Activated T-helper 1 cell treated with anti-CD3 and anti-CD28 coated beads, Interleukin-12 subunit alpha, Interleukin-12 subunit beta, Interleukin-2, Interleukin-4 antibody, amounts not matched to agents 30 ng/mL and 10 ng/mL and 1 ng/mL, durations not matched to agents 14 hours and 24 hours and 36 hours (primary cell): ENCODE measurements at places on chromosomes 3 and 15. TPM values are rescaled to one million over a fixed set of nuclear protein-coding genes. Genes with fewer than 3 reads are reported as not detected.

- peaks cover 38% of the 10 kb centered on the region for H3K27me3 ChIP-seq
- peak overlapping the region; percentile 96 for H3K4me3 ChIP-seq
- peak overlapping the region; percentile 54 for H3K27ac ChIP-seq
- peaks cover 3% of the 10 kb centered on the region for H3K36me3 ChIP-seq
- no peak for DNase-seq
Measured at GRCh38 chr15:69161079-69161877, 843 bp downstream of the GLCE start.

DNA sequence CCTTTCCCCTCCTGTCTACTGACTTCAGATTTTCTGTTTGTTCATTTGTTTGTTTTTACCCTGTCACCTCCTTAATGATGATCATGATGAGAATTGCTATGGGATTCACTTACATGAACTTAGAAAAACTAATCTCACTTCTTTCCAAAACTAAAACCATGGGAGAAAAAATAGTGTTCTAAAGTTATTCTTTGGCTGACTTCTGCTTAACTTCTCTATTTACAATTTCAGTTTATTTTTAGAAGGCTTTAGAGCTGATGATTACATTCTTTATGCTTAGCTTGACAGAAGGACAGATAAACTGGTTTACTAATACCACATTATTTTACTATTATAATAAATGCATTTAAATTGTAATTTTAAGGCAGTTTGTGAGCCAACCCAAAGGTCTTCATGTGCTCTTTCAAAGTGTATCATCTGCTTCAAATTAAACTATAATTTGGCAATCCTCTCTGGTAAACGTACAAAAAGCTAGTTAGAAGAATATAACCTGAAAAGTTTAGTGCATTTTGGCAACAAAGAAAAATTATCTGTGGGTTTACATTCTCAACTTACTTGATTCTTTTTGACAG lies 676.8 kb upstream of the UBE2E2 start:
- H3K27me3 ChIP-seq, result no peaks in the 10 kb centered on the region
- H3K27ac ChIP-seq, result no peak overlapping the region
- no peaks in the 10 kb centered on the region for H3K4me1 ChIP-seq
- no peak overlapping the region for H3K4me3 ChIP-seq
- DNase-seq, result no peak
- no peaks in the 10 kb centered on the region for H3K36me3 ChIP-seq

DNA sequence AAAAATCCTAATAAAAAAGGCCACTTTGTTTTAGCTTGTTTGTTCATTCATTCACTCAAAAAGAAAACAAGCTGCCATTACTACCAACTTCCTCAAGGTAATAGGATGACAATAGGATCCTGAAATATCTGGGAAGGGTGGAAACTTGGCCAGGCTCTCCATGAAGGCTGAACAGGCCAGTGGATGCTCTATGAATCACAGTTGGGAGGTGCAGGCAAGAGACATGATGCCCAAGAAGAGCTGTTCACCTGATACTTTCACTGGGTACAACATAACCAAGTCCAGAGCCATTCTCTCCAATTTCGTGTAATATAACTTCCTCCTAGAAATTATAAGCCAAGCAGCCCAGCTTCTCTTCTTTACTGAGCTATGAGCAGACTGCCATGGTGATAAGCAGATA lies 37.3 kb downstream of the NMNAT3 start:
- no peak overlapping the region for H3K4me3 ChIP-seq
- no peaks in the 10 kb centered on the region for H3K27me3 ChIP-seq
- peaks cover 20% of the 10 kb centered on the region for H3K4me1 ChIP-seq
- no peak overlapping the region for H3K27ac ChIP-seq
- no peaks in the 10 kb centered on the region for H3K36me3 ChIP-seq

- H3K4me1 ChIP-seq, result peaks cover 30% of the 10 kb centered on the region
- DNase-seq, result no peak
- no peak overlapping the region for H3K27ac ChIP-seq
- H3K27me3 ChIP-seq, result peaks cover 2% of the 10 kb centered on the region
- H3K36me3 ChIP-seq, result no peaks in the 10 kb centered on the region
- H3K4me3 ChIP-seq, result no peak overlapping the region
Measured at GRCh38 chr15:100109486-100110035, 232.2 kb downstream of the ADAMTS17 start.

DNA sequence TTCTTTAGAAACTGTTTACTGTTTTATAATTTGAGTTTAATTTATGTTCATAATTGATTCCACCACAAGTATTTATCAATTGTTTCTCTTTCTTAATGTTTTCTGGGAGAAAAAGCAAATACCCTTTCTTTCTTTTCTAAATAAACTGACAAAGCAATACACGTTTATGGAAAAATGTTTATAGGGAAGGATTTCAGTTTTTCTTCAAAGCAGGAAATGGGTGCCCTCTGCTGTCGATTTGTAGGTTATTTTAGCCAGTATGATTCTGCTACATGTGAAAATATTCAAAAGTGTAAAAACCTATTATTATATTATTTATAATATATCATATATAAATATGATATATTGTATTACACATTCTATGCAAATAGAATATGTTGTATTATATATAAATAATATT lies 921.0 kb upstream of the ROBO1 start:
- no peak overlapping the region for H3K27ac ChIP-seq
- no peaks in the 10 kb centered on the region for H3K27me3 ChIP-seq
- no peaks in the 10 kb centered on the region for H3K36me3 ChIP-seq
- no peaks in the 10 kb centered on the region for H3K4me1 ChIP-seq
- DNase-seq, result no peak
- no peak overlapping the region for H3K4me3 ChIP-seq

- H3K36me3 ChIP-seq, result peaks cover 55% of the 10 kb centered on the region
- peaks cover 52% of the 10 kb centered on the region for H3K4me1 ChIP-seq
- no peaks in the 10 kb centered on the region for H3K27me3 ChIP-seq
- H3K4me3 ChIP-seq, result peak overlapping the region; percentile 71
- peak; percentile 2 for DNase-seq
- peak overlapping the region; percentile 84 for H3K27ac ChIP-seq
Measured at GRCh38 chr15:90749754-90750153, 32.6 kb downstream of the BLM start.

GRCh38 chr3:53482227-53482626 lies 12.2 kb upstream of the CACNA1D start:
- peaks cover 17% of the 10 kb centered on the region for H3K27me3 ChIP-seq
- no peak overlapping the region for H3K4me3 ChIP-seq
- no peaks in the 10 kb centered on the region for H3K4me1 ChIP-seq

DNA sequence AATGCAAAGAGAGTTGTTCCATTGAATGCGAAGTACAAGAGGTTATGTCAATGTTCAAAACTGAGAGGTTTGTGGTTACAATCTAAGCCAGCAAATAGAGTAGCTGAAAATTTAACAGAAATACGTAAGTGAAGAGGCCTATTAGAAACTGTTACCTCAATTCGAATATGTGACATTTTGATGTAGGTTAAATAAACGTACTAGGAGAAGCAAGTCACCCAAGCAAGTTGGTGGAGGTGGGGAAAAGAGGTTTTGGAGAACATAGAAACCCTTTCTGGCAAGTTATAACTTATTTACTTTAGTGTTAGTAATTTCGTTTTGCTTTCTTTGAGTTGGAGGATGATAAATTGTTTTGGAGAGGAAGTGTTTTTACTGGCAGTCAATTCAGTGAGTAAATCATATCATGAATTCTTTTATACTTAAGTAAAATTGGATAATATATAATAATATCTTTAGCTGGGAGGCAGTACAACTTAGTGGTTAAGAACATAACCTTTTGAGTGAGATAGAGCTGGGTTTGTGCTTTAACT lies 91.2 kb upstream of the NAALADL2 start:
- no peaks in the 10 kb centered on the region for H3K27me3 ChIP-seq
- H3K4me3 ChIP-seq, result no peak overlapping the region
- no peaks in the 10 kb centered on the region for H3K4me1 ChIP-seq
- H3K36me3 ChIP-seq, result no peaks in the 10 kb centered on the region
- H3K27ac ChIP-seq, result no peak overlapping the region
- no peak for DNase-seq

- no peaks in the 10 kb centered on the region for H3K36me3 ChIP-seq
- no peak overlapping the region for H3K27ac ChIP-seq
- H3K4me1 ChIP-seq, result no peaks in the 10 kb centered on the region
- no peak for DNase-seq
- no peak overlapping the region for H3K4me3 ChIP-seq
Measured at GRCh38 chr15:100018191-100018590, 285.0 kb upstream of the LYSMD4 start.

DNA sequence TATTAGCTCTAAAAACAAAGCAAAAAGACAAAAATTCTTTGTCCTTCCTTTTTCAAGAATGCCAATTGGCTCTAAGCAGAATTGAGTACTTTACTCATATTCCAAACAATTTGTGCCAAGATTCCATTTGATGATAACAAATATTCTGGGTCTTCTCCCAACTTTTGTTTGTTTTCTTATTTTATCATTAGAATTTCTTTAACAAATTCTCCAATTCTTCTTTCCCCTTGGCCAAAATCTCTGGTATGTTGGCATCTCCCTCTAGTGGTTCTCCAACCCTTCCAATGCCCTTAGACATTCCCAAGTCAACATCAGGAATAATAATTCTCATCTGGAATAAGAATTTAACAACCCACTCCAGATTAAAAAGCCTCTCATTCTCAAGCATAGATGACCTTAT lies 5.3 kb downstream of the CPOX start:
- H3K27ac ChIP-seq, result no peak overlapping the region
- no peak for DNase-seq
- no peaks in the 10 kb centered on the region for H3K27me3 ChIP-seq
- H3K4me1 ChIP-seq, result peaks cover 81% of the 10 kb centered on the region
- no peak overlapping the region for H3K4me3 ChIP-seq
- H3K36me3 ChIP-seq, result peaks cover 57% of the 10 kb centered on the region

DNA sequence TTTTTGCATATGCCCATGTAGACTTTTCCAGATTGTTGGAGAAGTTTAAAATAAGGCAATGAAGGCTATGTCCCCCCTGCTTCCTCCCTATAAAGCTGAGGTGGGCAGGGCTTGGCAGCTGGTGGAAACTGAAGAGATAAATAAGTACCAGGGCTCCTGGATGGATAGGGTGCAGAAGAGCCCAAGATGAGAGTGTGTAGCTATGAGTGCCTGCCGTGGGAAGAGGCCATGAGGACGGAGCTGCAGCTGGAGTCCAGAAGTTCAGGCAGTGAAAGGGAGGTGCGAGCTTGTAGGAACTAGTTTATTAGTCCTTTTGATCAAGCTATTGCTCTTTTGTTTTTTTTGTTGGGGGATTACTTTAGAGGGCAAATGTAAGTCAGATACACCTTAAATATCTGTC lies 52.4 kb downstream of the PHLDB2 start:
- DNase-seq, result no peak
- H3K4me3 ChIP-seq, result no peak overlapping the region

GRCh38 chr3:170274641-170275040 lies 52.4 kb downstream of the PRKCI start:
- H3K36me3 ChIP-seq, result peaks cover 29% of the 10 kb centered on the region
- peaks cover 30% of the 10 kb centered on the region for H3K4me1 ChIP-seq
- H3K27ac ChIP-seq, result no peak overlapping the region
- H3K4me3 ChIP-seq, result no peak overlapping the region

- H3K27me3 ChIP-seq, result no peaks in the 10 kb centered on the region
- H3K4me3 ChIP-seq, result no peak overlapping the region
- DNase-seq, result no peak
- no peak overlapping the region for H3K27ac ChIP-seq
- no peaks in the 10 kb centered on the region for H3K4me1 ChIP-seq
Measured at GRCh38 chr3:173351886-173352285, 45.7 kb upstream of the NLGN1 start.

Gene CHRNA7
- not detected in 2 replicates for total RNA-seq

Gene MRPL3
- 166 and 175 TPM in 2 replicates for total RNA-seq

Gene DNASE1L3
- not detected in 2 replicates for total RNA-seq

Gene ADPRH
- 3.8 and 4.6 TPM in 2 replicates for total RNA-seq

Gene SMCO1
- not detected in 2 replicates for total RNA-seq

Gene TMEM41A
- 24.6 and 26.6 TPM in 2 replicates for total RNA-seq

Gene SUMF1
- total RNA-seq, result 6.1 and 7.0 TPM in 2 replicates

Gene SELENOT
- total RNA-seq, result 139 and 140 TPM in 2 replicates

Gene GOLGA6L7
- total RNA-seq, result not detected in 2 replicates
